Stimulated activated CD8-positive, alpha-beta memory T cell treated with anti-CD3 and anti-CD28 coated beads, Interleukin-2, amount 100 ng/mL, for 48 hours (primary cell): ENCODE measurements at places on chromosomes 6 and 20.

DNA sequence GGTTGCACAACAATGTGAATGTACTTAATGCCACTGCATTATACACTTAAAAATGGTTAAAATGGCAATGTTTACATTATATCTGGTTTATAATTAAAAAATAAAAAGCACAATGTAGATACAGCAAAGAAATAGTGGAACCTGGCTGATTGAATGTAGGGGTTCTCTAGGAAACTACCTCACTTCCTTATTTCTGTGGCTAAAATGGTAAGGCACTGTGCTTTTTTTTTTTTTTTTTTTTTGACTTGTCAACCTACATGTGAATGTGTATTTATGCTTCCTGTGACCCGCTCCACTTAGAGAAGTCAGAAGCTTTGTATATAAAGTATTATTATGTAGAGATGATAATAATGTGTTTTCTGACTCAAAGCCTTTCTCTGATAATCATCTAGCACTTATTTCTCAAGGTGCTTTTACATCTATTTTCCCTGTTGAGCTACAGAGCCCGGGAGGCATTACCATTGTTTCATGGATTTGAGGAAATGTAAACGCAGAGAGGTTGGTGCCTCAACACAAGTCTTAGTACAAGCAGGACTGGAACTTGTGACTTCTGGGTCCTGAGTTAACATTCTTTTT lies 55.0 kb downstream of the SOX4 start:
- no peak for DNase-seq

- no peak for DNase-seq
Observed at GRCh38 chr6:139597771-139598755, 223.6 kb upstream of the CITED2 start.

GRCh38 chr20:50389808-50390684 lies 120.1 kb upstream of the PTPN1 start:
- DNase-seq: no peak

DNA sequence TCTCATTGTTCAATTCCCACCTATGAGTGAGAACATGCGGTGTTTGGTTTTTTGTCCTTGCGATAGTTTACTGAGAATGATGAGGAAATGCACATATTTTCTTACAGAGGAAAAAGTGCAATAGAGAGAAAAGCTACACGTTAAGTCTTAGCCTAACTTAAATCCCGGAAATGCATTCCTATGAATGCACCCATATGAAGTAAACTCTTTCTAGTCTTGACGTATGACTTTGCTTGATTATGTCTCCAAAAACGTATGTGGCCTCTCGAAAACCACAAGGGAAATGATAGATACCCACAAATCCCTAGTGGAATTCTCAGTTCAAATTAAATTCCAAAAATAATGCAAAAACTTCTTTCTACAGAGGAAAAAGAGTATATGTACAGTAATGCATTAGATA lies 90.7 kb upstream of the SASH1 start:
- no peak for DNase-seq

- no peak for DNase-seq
Observed at GRCh38 chr20:44425923-44426322, 49.8 kb upstream of the TTPAL start.

DNA sequence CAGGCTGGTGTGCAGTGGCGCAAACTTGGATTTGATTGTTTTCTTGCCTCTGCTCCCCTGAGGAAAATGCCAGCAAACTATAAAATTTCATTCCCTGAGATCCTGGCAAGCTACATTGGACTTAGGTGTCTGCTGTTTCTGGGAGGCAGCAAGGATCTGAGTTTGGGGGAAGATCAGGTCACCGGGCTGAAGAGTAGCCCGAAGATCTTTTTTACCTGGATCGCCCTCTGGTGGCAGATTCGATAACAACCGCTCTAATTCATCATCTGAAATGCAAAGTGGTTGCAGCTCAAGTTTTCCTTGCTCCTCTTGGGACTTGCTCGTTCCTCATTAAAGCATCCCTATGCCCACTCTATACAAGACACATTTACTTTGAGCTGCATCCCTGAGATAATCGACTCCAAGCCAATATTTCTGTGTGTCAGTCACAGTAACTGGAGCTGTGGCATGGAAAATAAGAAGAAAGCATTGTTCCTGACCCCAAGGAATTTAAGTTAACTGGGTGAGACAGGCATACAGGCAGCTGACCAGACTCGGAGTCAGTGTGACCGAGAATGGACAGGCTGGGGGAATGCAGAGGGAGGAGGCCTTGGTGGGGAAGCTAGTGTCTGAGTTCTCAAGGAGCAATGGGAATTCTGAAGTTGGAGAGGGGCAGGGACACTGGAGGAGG lies 131.8 kb upstream of the PROKR2 start:
- DNase-seq: peak; percentile 11

DNA sequence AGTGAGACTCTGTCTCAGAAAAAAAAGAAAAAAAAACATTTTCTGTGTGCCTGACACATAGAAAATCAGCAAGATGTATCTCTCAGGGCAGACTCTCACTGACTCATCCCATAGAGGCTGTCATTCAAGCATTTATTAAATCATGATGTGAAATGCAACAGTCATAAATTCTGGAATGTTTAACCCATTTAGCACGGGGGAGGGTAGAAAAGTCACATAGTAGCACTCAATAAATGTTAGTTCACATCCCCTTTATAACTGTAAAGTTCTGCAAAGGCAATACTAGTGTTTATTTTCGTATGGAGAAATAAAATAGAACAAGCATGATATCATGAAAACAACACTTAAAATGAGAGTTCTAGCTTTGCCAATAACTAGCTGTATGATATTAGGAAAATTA lies 15.5 kb upstream of the CARMIL1 start:
- DNase-seq: no peak

- DNase-seq: no peak
Observed at GRCh38 chr6:24960991-24961475, 25.3 kb upstream of the RIPOR2 start.

- no peak for DNase-seq
Observed at GRCh38 chr6:2192976-2193375, 52.4 kb downstream of the GMDS start.

DNA sequence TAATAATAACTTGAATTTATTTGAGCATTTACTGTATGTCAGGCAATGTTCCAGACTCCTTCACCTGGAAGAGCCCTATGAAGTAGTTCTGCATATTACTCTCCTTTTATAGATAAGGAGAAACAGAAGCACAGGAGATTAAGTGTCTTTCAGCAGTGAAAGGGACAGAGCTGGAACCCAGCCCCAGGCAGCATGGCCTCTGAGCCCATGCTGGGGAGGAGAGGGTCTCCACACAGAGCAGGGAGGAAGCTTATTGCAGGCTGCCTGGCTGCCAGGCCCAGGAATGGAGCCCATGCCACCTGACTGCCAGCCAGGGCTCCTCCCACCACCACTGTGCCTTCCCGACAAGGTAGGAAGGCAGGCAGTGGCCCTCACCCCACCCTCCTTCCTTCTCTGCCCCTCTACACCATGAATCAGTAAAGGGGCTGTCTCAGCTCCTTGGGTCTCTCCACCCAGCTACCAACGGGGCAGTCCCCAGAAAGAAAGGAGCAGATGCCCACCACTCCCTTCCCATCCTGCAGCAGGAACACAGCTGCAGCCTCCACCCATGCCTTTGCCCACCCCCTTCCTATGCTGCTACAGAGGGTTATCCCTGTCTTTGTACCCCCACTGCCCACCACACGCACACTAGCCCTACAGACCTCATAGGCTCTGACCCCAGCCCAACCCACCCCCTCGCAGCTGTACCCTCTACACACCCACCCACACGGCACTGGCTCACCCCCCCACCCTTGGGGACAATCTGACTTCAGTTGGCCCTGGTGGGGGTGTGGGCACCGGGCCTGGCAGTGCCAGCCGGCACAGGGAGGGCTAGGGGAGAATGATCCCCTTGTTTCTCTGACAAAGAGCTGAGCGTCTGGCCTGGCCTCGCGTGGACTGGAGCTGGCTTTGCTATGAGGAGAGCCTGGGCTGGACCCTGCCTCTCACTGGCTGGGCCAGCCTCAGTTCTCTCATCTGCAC lies 41.8 kb downstream of the TFEB start:
- DNase-seq: no peak
